ENCODE measurements at places on chromosomes 7 and 10.

DNA sequence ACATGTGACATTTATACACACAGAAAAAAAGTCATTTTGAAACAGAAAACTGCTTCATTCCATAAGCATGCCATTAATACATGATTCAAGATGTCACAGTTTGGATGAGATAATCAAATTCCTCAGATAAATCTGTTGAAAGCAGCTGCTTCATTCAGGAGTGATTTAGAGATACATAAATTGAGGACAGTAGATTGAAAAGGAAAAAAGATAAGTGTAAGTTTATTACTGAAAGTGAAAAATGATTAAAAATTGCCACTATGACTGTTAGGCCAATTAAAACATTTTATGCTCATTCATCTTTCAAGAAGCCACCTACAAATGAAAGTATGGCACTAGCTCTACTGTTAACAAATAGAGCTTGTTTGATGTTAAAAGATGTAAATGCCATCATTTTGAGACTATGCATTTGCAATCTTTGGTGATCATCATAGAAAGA lies 136.9 kb upstream of the CDK6 start:
- H3K27ac ChIP-seq = no peak overlapping the region
- no peaks in the 10 kb centered on the region for H3K27me3 ChIP-seq

- H3K27ac ChIP-seq = no peak overlapping the region
- no peak for DNase-seq
- H3K4me3 ChIP-seq = no peak overlapping the region
Observed at GRCh38 chr7:98755138-98755898, 114.5 kb downstream of the TMEM130 start.

DNA sequence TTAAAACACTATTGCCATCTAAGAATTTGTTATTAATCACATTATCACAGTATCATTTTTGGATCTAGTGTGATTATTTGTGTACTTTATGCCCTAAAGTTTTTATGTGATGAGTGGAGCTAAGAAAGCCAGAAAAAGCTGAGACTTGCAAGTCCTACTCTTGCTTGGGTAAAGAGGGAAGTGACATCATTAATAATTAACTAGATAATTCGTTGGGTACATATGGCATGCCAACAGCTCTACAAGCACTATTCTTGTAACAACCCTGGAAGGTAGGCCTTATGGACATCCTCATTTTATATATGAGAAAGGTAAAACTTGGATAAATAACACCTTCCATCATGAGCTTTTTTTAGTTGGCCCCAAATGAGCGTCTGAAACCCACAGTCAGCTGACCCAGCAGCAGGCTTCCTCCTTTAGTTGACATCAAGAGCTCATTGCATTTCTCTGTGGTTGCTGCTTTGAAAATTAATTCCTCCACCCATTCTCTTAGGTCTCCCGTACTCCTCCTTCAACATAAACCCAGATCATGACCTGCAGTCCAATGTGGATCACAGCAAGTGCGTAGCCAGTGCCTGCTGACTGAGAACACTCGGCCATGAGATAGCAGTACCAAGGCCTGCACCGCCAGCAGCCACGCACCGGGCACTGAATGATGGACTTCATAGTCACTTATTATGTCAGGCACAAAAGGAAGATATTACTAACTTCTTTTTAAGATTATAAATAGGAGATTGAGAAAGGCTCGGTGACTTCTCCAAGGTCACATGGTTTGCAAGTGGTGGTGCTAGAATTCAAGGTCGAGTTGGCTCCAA lies 292.0 kb upstream of the AOAH start:
- no peak for DNase-seq
- peak overlapping the region; percentile 81 for H3K27ac ChIP-seq
- no peaks in the 10 kb centered on the region for H3K27me3 ChIP-seq
- H3K36me3 ChIP-seq = peaks cover 26% of the 10 kb centered on the region
- no peak overlapping the region for H3K4me3 ChIP-seq

DNA sequence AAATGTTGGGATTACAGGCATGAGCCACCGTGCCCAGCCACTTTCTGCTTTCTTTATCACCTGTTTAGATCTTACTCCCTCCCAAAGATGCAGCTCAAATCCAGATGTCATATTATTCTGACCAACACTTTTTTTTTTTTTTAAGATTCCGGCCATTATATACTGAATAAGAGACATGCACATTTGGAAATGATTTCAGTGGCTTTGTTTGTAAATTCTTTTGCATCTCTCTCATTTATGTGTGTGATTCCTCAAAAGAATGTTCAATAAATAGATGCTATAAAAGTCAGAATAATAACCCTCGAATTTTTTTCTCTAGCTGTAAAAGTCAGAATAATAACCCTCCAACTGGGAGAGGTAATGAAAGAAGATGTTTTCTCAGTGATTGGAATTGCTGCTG lies 25.4 kb downstream of the HECW1 start:
- H3K27me3 ChIP-seq = peaks cover 45% of the 10 kb centered on the region
- no peak overlapping the region for H3K27ac ChIP-seq
- H3K4me3 ChIP-seq = no peak overlapping the region
- no peaks in the 10 kb centered on the region for H3K4me1 ChIP-seq
- DNase-seq = no peak

DNA sequence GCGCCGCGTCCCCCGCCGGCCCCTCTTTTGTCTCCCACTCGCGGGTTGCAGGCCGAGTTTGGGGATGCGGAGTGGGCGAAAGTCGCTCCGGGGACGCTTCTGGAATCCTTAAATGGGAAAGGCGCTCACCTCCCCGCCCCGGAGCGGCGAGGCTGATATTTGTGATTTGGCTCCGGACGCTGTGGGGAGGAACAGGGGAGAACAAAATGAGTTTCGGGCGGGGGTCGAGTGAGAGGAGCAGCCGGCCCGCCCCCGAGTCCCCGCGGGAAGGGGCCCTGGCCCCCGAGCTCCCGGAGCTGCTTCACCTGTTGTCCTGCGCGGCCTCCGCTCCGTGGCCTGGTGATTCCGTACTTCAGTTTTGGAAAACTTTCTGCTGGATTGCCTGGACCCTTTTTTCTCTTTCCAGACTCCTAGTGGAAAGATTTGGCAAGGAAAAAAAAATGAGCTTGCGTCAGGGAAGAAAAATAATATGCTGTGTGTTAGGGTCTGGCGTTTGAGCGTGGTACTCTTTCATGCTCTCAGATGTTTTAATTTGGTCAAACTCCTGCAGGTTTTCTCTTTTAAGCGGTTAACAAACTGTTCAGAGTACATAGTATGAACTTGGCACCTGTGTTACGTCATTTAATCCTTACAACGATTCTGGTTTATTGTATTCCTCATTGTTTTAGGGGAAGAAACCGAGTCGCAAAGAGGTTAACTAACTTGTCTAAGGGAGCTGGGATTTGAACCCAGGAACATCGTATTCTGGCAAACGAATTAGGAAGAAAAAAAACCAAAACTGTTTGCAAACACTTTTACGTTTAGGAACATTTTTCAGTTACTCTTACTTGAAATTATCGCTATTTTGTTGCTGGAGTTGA lies 924 bp downstream of the BMPR1A start:
- H3K4me1 ChIP-seq = peaks cover 32% of the 10 kb centered on the region
- no peaks in the 10 kb centered on the region for H3K27me3 ChIP-seq
- H3K4me3 ChIP-seq = peak overlapping the region; percentile 87
- peak overlapping the region; percentile 85 for H3K27ac ChIP-seq

DNA sequence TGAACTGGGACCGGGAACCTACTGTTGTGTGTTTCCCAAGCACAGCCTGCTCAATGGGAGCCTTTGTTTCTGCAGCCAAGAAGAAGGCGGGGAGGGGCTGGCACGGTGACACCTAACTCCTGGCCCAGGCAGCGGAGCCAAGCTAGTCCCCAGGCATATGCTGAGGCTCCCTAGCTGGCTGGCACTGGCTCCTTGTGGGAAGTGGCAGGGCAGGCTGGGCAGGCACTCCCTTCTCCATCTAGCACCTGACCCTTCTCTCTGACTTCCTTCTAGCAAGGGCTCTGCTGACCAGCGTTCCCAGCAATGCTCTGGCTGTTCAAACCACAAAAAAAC lies 325.0 kb downstream of the PLXNA4 start:
- H3K27me3 ChIP-seq = peaks cover 39% of the 10 kb centered on the region
- H3K4me3 ChIP-seq = no peak overlapping the region
- H3K36me3 ChIP-seq = no peaks in the 10 kb centered on the region

- no peak overlapping the region for H3K4me3 ChIP-seq
- no peak for DNase-seq
- no peaks in the 10 kb centered on the region for H3K27me3 ChIP-seq
- H3K36me3 ChIP-seq = peaks cover 6% of the 10 kb centered on the region
Observed at GRCh38 chr10:103802081-103802480, 53.3 kb downstream of the SH3PXD2A start.

DNA sequence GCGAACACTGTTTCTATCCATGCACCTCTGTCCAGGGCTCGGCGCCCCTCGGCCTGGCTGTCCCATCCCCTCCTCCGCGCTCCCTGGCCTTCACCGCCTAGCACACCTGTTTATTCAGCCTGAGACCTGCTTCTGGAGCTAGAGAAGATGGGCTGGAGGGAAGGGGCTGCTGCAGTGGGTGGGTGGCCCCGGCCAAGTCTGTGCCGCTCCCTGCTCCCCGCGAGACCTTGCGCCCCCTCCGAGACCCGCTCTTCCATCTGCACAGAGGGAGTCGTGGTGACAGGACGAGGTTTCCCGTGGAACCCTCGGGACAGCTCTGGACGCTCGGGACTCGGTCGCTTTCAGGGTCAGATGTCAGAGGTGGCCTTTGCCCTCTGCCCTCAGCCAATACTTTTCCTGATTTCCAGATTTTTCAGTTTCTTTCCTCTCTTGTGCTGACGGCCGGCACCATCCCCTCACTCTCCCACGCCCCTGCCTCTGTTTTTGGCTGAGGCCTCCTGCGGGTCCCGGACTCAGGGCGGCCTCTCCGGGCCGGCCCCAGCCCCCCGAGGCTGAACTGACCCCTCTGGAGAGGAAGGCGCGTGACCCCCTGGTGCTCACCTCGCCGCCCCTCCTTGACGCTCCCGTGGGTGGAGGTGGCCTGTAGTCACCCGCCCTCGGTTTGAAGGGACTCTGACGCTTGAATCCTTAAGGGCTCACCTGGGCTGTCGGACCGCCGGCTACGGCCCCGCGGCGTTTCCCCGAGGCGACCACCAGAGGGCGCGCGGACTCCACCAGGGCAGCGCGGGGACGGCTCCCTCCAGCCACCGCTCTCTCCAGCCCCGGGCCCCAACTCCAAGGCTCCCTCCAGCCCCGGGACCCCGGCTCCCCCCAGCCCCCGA lies 15.6 kb downstream of the SHH start:
- H3K4me1 ChIP-seq = peaks cover 2% of the 10 kb centered on the region
- peaks cover 37% of the 10 kb centered on the region for H3K27me3 ChIP-seq
- no peak overlapping the region for H3K27ac ChIP-seq
- DNase-seq = peak; percentile 57

- no peak overlapping the region for H3K27ac ChIP-seq
- no peak overlapping the region for H3K4me3 ChIP-seq
- DNase-seq = no peak
- no peaks in the 10 kb centered on the region for H3K4me1 ChIP-seq
- no peaks in the 10 kb centered on the region for H3K27me3 ChIP-seq
Observed at GRCh38 chr10:55091691-55092328, 290.8 kb upstream of the PCDH15 start.
